ENCODE measurements at places on chromosomes 16 and 17.
A peak's percentile ranks its signal among the peaks of the same experiment; 100 is the strongest.

GRCh38 chr17:82107341-82107860 lies 9.4 kb upstream of the FASN start:
- no peak for DNase-seq

- DNase-seq: peak; percentile 83
Observed at GRCh38 chr17:4901648-4902344, 1.1 kb downstream of the CHRNE start.

GRCh38 chr16:85911251-85911930 lies 12.4 kb downstream of the IRF8 start:
- no peak for DNase-seq

DNA sequence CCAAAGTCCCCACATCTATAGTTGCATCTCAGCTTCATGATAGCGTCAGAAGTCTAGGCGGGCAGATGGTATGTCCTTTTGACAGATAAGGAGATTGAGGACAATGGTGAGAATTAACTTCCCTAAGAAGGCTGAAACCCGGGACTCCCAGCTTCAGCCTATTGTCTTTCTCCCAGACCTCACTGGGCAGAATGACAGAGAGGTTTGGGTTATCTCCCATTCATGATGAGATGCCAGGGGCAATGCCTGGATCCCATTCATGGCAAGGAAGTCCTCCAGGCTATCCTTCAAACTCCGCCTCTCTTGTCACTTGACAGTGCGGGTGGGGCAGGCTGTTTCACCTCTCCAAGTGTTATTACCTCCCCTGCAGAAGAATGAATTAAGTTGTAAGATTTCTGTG lies 100.3 kb downstream of the IRX5 start:
- no peak for DNase-seq

DNA sequence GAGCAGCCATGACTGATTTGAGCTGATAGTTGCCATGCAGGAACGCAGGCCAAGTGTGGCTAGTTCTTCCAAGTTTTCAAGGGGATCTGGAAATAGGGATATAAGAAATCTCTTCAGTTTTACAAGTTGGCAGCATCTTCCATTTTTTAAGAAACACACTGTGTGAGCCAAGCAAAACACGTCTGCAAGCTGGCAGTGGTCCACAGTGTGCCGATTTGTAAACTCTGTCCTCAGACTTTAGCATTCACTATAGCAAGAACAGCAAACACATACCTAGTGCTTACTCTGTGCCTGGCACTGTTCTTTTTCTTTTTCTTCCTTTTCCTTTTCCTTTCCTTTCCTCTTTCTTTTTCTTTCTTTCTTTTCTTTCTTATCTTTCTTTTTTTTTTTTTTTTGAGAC lies 2.9 kb downstream of the ORAI3 start:
- DNase-seq: no peak

- peak; percentile 87 for DNase-seq
Observed at GRCh38 chr17:20116683-20117309, 107.6 kb downstream of the SPECC1 start.

DNA sequence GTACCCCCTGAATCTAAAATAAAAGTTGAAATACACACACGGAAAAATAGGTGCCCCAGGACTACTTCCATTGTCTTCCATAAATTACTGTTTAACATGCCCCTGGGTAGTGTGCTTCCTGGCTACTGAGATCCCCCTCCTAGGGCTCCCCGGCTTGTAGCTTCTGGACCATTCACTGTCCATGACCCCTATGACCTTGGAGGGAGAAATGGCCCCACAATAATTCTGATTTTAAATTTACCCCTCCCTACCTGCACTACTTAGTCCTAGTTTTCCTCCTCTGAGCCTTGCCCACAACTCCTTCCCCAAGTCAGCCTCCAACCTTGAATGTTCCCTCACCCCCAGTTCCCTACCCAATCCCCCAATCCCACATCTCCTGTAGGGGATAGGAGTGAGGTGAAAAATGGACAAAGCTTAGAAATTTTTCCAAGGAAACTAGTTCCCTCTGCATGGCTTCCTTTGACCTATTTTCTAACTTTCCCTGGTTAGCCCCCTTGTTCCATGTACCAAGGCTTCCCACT lies 9.5 kb upstream of the MSL1 start:
- no peak for DNase-seq

Measured in suppressor macrophage treated with lipopolysaccharide for 1 hour (primary cell).